ENCODE measurements at places on chromosomes 2 and 18.

DNA sequence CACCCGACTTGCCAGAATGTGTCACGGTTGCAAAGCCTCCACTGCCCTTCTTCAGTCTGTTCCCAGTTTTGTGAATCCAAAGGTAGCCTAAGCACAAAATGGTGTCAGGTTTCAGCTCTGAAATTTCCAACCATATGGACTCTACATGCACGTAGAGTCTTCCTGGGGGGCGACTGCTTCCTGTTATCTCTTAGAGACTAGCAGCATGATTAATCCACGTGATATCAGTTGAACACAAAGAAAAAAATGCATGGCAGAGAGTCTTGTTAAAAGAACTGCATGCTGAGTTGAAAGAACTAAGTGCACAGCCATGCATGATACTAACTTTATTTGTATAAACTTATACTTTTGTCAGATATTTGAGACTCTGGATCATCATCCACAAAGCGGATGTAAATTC, 404.4 kb downstream of the SOCS6 start:
- no peak for DNase-seq

DNA sequence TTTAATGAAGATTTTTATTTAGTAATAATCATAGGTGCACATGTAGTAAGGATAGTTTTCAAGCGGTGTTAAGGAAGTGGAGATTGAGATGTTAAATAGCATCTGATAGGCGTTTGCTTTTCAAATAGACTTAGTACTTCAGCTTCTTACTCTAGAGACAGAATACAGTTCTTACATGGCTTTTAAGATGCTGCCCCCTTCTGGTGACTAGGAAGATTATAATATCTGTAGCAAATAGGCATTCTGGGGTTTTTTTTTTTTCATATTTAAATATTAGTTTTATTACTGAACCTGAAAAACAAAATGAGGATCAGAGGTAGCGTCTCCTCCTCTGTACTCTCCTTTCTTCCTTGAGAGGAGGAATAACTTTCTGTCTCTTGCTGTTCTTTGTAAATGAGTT, 100.2 kb downstream of the AGAP1 start:
- DNase-seq: no peak

DNA sequence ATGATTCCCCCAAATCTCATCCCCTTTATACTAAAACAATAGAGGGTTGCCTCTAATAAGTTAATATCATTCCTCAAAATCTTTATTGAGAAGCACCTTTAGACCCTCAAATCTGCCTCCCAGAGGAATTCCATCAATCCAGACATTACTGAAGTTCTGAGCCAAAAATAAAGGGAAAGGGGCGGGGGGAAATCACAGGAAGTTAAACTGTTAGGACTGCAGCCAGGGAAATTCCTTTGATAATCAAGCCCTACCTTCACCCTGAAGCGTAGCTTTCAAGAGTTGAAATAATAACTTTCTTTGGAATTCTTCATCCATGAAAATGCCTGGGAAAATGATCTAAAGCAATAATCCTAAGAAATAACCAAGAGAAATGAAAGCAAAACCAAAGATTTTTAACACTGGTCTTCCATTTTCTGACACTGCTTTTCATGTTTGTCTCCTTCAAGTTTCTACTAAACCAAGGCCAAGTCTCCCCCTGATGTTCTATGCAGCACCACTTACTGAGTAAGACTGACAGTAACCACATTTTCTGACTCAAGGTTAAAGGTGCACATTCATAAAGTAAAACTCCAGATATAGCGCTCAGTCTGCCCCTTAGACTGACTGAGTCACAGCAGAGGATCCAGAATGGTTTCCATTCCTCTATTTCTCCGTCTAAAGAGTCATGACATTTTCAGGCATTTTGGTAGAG, 78.2 kb downstream of the TCF4 start:
- DNase-seq: no peak

DNA sequence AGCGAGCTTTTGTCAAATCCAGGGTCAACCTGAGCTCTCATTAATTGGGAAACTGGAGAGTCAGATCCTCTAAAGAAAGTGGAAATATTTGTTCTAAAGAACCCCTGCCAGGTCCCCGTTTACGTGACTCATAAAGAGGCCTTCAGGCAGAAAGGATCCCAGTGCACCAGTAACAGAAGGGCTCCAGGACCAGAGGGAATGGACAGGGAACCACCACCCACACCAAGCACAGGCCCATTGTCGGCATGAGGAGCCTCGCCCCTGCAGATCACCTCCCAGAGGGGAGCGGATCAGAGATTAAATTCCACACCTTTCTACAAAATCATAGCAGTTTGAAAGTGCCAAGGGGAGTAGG, 16.4 kb upstream of the C1QL2 start:
- no peak for DNase-seq

DNA sequence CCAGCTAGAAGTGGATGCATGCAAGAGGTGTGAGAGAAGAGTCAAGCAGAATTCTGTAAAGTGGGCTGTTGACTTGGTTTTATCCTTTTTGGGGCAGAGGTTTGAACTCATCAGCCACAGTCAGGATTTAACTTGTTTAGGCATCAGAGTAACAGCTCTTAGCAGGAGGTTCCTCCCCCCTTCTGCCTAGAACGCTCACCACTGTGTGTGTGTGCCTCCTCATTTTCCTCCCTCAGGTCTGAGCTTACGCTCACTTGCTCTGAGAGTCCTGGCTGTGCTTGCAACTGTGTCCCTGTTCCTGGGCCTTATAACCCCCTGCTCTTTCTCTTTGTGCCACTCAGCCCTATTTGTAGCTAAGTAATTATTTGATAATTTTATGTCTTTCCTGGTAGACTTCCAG, 167.9 kb downstream of the TMEM182 start:
- no peak for DNase-seq
